ENCODE measurements at places on chromosomes 7 and 10. TPM values are rescaled to one million over a fixed set of nuclear protein-coding genes. Genes with fewer than 3 reads are reported as not detected.

GRCh38 chr7:44524811-44525388, 16.2 kb downstream of the NPC1L1 start:
- no peak for DNase-seq

- peak; percentile 22 for DNase-seq
Measured at GRCh38 chr10:130404476-130405055, 268.4 kb downstream of the GLRX3 start.

GRCh38 chr10:10493833-10494232, 523.8 kb upstream of the CELF2 start:
- DNase-seq, result no peak

DNA sequence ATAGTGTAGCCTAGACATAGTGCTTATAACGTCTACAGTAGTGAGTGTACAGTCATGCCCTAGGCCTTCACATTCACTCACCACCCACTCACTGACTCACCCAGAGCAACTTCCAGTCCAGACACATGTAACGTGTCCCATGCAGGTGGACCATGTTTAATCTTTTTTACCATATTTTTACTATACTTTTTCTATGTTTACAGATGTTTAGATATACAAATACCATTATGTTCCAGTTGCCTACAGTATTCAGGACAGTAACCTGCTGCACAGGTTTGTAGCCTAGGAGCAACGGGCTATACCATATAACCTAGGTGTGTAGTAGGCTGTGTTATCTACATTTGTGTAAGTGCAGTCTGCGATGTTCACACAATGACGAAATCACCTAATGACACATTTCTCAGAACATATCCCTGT, 11.0 kb downstream of the MPP7 start:
- DNase-seq, result no peak

GRCh38 chr10:20870834-20871233, 26.3 kb downstream of the NEBL start:
- DNase-seq, result no peak

GRCh38 chr10:77441353-77442166, 196.0 kb downstream of the KCNMA1 start:
- peak; percentile 56 for DNase-seq

The EVX1 gene
- total RNA-seq, result 10.7 TPM

The PNLIPRP1 gene
- not detected for total RNA-seq

The ZNF107 gene
- 15.7 TPM for total RNA-seq

The KEL gene
- 86.0 TPM for total RNA-seq

The GATA3 gene
- total RNA-seq, result 42.4 TPM

The PTPRZ1 gene
- total RNA-seq, result 11.9 TPM

The VAX1 gene
- total RNA-seq, result 3.5 TPM

The TSPAN15 gene
- 10.1 TPM for total RNA-seq
